ENCODE measurements at places on chromosomes 1 and 21.

GRCh38 chr1:236913371-236914037, 90.7 kb downstream of the MT1HL1 start:
- DNase-seq, result no peak

DNA sequence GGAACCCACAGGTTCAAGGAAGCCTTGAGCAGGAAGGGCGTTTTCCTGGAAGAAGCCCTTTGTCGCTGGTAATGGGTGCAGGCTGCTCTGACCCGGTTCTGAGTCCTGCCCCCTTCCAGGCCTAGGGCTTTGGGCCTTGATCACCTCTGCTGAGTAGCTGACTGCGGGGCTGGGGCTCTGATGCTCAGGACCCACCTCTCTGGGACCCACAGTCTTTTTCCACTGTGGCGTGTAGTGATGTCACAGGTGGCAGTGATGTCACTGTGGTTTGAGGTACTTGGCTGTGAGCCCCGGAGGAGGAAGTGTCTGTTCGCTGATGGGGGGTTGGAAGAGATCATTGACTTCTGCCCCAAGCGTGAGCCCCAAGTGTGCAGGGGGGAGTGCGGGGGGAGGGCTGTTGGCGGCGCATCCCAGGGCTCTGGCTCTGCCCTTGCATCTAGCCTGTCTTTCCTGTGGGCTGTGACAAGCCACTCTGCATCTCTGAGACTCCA, 6.9 kb downstream of the TNFRSF1B start:
- DNase-seq, result peak; percentile 97

DNA sequence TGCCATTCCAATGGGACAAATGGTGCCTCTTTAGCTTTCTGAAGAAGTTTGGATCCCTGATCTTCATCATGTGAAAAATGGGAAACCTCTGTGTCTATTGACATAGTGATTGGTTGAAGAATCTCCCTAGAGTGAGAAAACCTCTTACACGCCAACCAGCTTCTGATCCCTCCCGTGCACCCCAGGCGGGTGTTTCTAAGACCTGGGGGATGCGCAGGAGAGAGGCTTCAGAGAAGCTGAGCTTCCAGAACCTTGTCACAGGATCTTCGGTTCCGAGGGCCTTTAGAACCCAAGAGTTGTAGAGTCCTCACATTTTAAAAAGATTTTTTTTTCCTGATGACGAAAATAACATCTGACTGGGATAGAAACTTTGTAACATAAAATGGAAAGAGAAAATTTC, 11.3 kb downstream of the PODN start:
- no peak for DNase-seq

DNA sequence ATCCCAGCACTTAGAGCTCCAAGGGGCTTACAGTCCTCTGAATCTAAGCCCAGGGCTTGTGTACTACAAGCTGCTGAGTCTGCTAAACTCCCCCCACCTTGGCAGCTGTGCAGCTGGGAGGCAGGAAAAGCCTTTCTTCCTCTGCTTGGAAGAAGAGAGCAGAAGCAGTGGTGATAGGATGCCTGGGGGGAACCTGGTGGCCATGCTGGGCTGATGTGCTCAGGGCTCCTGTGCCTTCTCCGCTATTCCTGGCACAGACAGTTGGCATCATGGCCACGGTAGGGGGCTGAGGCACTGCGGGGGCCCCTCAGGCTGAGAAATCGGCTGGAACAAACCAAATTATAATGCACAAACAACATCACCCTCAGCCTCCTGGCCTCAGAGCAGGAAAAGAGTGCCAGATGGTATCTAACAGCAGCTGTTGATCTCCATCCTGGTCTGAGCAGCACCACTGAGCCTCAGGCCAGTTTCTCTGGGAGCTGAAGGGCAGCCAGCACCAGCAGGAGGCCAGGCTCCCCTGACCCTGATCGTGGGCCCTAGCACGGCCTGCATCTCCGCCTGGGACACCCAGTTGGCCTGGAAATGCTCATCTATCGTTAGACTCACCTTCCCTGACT, 35.8 kb downstream of the ECE1 start:
- no peak for DNase-seq

GRCh38 chr1:33972676-33973395, 109.0 kb downstream of the HMGB4 start:
- no peak for DNase-seq

- no peak for DNase-seq
These were observed 155.4 kb downstream of the CLEC20A start for GRCh38 chr1:178341261-178341956.

DNA sequence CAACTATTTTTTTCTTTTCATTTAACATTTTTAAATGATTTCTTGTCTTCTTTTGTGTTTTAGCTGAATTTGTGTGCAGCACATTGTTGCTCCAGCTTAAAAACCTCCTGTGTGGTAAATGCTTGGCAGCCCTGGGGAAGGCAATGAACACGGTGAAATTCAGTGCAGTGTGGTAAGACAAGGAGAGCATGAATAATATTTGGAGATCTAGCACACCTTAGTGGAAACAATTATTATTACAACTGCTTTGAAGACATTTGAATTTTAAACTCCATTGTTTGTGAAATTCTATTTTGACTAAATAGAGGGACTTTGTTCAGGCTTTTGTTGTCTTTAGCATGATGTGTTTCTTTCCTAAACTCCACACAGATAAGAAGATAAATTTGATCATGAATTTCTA, 242.6 kb upstream of the CXADR start:
- DNase-seq, result no peak

- no peak for DNase-seq
These were observed 673 bp downstream of the CD46 start for GRCh38 chr1:207752456-207752998.

GRCh38 chr1:20367626-20368025, 77.0 kb downstream of the VWA5B1 start:
- no peak for DNase-seq

DNA sequence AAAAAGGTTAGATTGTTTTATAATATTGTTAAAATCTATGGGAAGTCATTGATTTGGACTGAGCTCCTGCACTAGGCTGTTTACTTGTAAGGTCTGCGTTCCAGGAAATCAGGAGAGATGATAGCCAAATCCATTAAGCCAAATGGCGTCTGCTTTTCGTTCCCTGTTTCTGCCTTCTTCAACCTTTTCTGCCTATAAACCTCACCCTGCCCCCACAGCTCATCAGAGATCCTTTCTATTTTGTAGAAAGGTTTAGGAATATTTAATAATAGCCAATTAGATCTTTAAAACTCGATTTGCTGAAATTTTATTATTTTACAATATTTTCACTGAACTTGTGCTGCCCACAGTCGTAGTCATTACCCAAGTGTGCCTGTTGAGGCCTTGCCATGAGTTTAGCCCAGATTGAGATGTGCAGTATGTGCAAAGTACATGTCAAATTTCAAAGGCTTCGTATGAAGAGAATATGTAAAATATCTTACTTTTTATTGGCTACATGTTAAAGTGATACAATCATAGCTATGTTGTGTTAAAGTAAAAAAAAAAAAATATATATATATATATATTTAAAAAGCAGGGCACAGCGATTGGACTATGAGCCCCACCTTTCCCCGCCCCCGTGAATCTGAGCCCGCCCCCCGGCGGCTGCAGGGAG, 444 bp upstream of the IARS2 start:
- DNase-seq, result no peak

DNA sequence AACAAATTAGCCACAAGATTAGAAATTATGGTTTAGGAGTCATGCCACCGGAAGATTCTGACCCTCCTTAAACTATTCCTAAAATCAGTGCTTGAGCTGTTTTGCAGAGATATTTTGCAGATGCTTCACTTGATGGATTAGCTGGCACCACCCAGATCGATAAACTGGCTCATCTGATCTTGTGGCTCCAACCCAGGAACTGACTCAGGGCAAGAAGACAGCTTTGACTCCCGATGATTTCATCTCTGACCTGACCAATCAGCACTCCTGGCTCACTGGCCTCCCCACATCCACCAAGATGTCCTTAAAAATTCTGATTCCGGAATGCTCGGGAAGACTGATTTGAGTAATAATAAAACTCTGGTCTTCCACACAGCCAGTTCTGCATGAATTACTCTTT, 221.6 kb downstream of the RHOU start:
- DNase-seq, result no peak

DNA sequence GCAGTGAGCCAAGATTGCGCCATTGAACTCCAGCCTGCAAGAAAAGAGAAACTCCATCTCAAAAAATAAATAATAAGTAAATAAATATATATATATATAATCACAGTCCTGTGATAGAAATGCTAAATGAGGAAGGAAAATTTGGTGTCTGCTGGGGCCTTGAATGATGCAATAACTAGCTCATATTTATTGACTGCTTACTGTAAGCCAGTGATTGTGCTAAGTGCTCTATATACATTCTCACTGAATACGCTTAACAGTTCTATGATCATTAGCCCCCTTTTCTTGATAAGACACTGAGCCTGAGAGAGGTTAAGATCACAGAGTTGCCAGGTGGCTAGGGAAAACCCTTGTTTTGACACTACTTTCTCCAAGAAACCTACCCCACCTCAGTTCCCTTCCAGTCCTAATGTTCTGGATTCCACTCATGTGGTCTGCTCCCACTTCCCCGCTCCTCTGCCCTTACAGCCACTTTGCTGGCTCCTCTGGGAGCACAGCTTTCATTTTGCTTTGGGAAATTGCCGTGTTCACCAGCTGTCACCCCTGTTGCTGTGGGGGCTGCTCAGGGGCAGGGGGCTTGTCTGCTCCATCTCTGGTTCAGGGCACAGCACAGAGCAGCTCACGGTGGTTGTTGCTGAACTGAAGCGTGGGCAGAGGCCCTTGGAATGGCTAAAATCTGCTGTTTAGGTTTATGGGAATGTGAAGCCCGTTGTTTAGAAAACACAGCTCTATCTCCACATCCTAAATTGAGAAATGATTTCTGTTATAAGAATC, 2.5 kb upstream of the BMP8A start:
- no peak for DNase-seq

DNA sequence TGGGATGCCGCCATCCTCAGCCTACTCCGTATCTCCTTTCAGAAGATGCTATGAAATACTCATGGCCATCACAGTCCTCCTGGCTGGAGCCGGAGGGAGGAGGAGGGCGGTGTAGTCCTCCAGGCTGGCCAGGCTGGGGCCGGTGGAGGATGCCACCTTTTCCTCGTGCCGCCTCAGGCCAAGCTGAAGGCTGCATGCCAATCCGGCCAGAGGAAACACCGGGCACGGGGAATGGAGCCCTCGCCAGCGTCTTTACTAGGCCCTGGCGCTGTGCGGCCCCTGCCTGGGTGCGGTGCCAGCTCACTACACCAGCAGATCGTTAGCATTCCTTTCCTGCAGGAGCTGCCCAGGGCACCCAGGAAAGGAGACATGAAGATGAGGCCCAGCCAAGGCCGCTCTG, 70.1 kb downstream of the CASZ1 start:
- no peak for DNase-seq

DNA sequence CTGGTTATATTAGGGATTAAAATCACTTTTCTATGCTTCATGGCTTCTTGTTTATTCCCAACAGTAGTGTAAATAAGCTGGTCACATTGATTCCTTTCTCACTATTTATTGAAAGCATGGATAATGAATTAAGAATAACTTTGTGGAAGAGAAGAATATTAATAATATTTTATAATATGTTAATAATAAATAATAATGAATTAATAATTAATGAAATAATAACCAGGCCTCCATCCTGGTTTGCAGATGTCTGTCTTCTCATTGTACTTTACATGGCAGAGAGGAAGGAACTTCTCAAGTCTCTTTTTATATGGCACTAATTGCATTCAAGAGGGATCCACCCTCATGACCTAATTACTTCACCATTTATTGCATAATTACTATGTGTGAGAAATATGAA, 473.5 kb downstream of the PTPRC start:
- no peak for DNase-seq

DNA sequence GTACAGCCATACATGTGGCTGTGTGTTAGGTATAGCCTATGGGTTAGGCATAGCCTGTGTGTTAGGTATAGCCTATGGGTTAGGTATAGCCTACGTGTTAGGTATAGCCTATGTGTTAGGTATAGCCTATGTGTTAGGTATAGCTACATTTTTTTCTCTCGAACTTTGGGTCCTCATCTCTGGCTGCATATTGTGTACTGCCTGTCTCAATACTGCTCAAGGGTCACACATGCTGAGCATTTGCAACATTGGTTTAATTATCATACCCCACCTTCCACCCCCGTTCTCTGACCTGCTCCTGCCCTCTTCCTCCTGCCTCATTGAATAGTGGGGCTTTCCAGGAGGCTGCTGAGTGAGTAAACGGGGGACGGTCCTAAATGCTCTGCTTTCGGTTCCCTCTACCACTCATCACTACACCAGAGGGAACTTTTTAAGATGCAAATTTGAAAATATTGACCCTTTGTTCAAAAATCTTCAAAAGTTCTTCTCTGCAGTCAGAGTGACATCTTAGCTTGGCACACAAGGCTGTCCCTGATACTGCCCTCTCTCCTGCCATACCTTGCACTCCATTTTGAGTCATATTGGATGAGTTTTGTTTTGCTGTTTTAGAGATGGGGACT, 17.8 kb downstream of the OR2B11 start:
- no peak for DNase-seq

GRCh38 chr1:213606252-213606820, 381.4 kb upstream of the PROX1 start:
- no peak for DNase-seq

DNA sequence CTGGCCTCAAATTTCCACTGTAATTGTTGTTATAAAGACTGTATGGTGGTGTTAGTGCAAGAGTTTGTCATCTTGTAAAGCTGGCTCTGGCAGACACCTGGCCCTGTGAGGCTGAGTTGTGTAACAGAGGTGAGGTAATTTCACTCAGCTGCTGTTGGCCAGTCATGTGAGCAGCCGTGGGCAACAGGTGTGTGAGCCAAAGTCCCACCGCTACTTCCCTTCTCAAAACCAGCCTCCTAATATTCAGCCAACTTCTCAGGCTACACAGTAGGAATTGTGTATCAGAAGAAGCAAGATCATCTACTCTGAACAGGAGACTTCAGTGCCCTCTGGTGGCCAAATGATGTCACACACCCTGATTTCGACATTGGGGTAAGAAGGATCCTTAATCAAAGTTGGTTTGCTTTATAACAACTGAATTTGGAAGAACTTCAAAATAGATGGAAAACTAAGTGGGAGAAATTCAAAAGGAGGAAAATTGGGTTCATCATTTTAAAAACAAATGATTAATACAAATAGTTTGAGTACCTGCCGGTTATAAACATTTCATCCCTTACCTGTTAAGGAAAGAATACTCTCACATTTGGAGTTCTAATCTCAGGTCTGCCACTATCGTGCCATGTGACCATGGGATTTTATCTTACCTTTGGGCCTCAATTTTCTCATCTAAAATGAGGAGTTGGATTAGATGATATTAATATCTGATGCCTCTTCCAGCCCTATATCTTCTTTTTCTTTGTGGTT, 2.6 kb upstream of the CREG1 start:
- peak; percentile 75 for DNase-seq
